DMS79 treated with DMSO at 0.1 percent for 48 hours (cell line): ENCODE measurements at places on chromosomes 3 and 15.

GRCh38 chr15:101328001-101328400, 33.0 kb upstream of the SNRPA1 start:
- DNase-seq, result no peak

DNA sequence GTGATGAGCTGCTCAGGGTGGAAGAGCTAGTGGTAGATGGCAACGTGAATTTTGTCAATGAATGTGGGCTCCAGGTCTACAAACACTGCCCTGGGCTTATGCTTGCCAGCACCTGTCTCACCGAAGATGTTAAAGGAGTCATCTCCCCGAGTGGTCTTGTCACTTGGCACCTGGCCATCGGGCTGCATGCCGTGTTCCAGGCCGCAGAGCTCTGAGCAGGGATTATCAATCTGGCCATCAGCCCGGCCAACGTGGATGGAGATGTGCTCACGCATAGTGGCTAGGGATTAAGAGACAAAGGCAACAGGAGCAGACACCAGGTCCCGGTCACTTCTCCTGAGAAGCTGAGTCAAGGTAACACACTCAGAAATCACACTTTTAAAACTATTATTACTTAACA, 54.8 kb upstream of the ACTC1 start:
- DNase-seq, result no peak

GRCh38 chr3:72163809-72164634, 379.1 kb upstream of the PROK2 start:
- DNase-seq, result no peak

DNA sequence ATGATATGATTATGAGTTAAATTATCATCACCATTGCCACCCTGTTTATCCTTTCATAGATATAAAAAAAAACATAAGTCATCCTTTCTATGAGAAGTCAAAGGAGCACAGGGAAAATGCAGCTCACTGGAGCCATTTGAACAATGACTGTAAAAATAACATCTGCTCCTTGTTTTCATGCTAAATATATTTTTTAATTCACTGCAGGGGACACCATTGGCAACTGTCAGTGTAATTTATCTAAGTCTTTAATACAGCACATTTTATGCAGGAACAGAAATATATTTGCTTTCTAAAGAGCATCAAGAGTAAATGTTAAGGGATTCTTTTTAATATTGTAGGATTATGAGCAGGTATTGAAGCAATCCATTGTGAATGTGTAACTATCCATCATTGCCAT, 371.3 kb downstream of the ZBBX start:
- no peak for DNase-seq

- peak; percentile 2 for DNase-seq
Observed at GRCh38 chr15:40554161-40554525, 10.7 kb downstream of the CCDC32 start.

GRCh38 chr15:58064980-58065444, 499 bp downstream of the ALDH1A2 start:
- no peak for DNase-seq
